ENCODE measurements at places on chromosomes 7 and 10. TPM values are rescaled to one million over a fixed set of nuclear protein-coding genes. Genes with fewer than 3 reads are reported as not detected.
A peak's percentile ranks its signal among the peaks of the same experiment; 100 is the strongest.

GRCh38 chr7:93315896-93316295 is 83.7 kb downstream of the VPS50 start:
- no peak for DNase-seq

DNA sequence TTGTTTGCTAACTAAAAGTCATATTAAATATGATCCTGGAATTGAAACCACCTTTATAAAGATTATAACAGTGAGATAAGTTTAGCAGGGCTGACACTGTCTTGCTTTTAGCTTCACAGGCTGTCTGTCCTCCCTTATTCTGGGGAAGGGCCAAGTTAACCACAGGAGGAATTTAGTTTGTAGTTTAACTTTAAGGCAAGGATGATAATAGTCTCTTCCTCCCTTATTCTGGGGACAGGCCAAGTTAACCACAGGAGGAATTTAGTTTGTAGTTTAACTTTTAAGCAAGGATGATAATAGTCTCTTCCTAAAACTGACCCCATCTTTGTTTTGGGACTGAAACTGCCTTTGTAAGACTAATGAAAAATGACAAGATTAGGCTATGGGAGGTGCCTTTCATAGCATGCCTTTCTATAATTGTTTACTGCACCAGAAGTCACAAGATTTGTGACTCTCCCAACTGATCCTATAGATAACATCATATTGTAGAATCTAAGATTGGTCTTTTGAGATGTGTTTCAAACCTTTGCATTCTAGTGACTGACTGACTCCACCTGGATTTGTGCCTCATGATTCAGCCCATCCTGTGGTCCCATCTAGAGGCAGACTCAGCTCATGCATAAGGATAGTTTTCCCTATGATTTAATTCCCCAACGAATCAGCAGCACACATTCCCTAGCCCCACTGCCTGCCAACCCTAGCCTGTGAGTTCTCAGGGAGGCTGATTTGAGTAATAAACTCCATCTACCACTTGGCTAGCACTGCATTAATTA is 212.0 kb downstream of the MAGI2 start:
- DNase-seq, result no peak

DNA sequence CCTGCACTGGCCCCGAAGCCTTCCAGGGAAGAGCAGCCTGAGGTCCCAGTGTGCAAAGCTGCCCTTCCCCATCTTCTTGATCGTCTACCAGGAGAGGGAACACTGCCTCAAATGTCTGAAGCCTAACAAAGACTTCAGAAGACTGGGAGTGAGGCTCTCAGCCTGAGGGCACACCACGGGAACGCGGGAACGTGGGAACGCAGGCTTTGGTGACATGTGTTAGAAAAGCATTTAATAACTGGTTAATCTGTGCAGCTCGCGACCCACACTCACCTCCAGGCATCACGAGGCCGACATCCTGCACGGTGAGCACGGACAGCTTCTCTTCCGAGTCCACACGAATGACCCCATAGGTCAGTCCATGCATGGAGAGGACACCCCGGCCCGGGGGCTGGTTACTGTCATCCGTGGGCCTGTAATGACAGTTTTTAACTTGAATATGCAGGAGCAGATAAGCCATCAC is 234.0 kb downstream of the ZMYND11 start:
- no peak for DNase-seq

DNA sequence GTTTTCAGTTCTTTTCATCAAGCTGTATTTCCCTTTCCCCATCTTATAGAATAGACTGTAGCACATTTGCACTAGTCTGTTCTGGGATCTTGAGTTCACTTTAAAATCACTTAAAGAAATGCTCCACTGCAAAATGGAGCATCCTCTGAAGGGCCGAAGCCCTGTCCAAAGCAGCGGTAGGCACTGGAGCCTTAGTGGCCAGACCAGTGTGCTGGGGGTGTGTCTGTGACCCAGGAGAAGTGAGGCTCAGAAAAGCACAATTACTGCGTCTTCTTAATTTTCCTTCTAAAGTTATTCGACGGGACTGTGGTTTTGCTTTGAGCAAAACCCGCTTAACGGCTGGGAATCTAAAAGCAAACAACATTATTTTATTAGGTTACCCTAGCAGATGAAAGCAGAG is 205.7 kb downstream of the SLC25A13 start:
- no peak for DNase-seq

GRCh38 chr10:6840201-6840691 is 260.2 kb upstream of the PRKCQ start:
- DNase-seq, result no peak

DNA sequence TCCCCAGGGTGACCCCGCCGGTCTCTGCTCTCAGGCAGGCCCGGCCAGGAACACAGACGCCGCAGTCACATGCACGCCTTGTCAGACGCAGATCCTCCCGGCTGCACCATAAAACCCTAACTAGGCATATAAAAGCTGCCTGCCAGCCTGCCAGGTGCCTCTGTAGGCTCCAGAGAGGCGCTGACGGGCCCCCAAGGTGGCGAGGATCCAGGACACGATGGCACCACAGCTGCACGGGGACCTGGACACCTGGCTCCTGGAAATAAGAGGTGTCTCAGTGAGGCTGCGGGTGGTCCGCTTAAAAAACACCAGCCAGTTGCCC is 21.9 kb upstream of the GDF10 start:
- no peak for DNase-seq

DNA sequence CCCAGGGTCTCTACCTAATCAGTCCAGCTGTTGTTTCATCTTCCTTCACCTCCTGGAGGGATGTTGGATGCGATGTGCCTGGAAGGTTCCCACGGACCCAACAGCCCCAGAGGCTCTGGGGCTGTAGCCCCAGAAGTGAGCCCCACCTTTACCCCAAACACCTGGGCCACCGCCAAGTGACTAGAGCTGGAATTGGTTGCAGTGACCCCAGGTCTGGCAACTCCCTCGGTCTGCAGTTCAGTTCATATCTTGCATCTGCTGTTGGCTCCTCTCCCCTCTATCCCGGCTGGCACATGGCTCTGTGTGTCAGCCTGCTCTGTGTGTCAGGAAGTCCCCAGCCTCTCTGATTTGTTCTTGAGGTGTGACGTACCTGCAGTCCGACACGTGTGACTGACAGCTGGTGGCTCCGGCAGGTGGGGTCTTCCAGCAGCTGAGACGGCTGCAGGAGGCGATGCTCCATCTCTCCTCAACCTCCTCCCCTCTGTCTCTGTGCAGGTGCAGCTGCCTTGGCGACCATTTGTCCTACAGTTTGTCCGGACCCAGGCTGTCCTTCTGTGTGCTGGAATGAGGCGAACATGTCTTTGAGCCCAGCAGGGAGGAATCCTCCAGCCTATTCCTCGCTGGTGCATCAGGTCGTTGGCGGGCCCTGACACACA is 38.6 kb downstream of the ELFN1 start:
- peak; percentile 44 for DNase-seq

DNA sequence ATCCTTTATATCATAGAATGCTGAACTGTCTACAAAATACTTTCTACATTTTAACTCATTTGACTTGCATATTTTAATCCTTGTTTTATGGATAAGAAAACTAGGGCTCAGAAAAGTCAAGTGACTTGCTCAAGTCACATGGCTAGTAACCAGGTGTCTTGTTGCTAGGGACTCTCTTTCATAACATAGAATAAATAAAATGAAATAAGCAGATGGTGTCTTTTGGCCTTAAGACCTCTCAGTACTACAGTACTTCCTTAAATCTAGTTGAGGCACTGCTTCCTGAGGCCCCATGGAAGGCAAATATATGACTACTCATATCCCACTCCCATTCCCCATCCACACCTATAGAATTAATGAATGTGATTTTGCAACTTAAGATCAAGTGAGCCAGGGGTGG is 87.9 kb downstream of the CDK6 start:
- DNase-seq, result no peak

DNA sequence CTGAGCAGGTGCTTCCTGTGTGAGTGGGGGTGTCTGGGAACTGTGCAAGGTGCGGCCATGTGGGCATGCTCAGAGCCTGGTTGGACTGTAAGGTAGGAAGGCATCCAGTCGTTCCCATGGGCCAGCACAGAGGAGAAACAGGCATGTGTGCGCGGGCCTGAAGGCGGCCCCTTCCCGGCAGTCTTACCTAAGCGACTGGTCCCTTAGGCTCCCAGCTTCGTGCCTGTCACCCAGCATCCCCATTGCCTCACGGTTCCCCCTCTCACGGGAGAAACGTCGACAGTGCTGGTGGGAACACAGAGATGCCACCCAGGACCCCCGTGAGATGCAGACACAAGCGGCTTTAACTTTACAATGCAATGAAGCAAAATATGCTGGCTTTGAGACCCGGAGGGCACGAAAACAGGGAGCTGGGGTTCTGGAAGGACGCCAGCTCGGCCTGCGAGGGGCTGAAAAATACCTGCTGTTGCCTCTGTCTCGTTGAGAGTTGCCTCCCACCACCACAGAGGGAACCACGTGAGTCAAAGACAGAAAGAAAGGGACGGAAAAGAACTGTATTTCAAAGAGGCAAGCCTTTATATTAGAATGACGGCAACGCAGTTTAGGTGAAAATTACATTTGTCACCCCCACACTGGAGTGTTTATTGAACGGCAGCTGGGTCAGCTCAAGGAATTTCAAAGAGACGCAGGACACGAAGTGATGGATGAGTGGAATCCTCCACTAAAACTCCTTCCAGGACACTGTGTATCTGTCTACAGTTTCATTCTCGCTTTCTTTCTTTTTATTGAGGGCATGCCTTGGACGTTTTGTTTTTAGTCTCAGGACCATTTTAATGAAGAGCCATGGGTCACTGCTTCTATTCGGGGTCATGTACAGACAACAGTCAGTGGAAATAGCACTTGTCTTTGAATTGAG is 128.4 kb downstream of the DNAJB6 start:
- peak; percentile 52 for DNase-seq

DNA sequence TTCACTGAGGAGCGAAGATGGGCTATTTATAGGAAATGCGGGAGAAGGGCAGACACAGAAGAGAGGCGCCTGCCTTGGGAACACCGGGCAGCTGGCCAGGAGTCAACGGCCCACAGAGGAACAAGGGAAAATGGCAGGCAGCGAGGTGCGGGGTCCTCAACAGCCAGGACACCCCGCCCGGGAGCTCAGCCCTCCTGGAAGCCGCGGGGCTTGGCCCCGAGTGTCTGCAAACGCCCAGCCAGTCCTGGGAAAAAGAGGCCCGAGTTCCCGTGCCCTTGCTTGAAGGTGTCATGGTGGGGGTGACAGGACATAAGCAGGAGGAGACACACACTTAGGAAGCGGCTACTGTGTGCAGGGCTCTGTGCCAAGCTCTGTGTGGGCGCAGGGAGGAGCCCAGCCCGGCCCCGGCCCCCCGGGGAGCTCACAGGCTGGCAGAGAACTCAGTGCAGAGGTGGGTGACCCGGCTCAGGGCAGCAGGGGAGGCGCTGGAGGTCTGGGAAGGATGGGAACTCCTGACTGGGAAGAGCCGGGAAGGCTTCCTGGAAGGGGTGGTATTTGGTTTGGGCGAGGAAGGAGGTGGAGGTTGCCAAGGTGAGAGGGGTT is 79.9 kb downstream of the ELFN1 start:
- DNase-seq, result no peak

- DNase-seq, result no peak
Measured at GRCh38 chr10:72753760-72754231, 61.9 kb downstream of the MCU start.

DNA sequence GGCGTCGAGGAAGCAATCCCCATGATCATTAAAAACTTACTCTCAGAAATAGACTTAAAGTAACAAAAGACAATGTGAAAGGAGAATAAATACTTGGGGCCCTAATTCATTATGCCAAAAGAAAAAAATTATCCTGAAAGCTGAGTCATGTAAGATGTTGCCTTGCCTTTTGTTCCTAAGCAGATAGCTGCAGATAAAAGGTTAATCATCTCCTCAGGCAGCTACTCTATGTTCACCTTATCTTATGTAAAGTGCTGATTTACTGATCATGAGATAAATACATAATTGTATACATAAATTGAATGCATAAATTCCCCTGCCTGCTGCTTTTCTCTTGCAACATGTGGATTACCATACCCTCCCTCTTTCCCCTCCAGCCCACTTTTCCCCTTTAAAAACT is 28.1 kb upstream of the CREB3L2 start:
- no peak for DNase-seq

DNA sequence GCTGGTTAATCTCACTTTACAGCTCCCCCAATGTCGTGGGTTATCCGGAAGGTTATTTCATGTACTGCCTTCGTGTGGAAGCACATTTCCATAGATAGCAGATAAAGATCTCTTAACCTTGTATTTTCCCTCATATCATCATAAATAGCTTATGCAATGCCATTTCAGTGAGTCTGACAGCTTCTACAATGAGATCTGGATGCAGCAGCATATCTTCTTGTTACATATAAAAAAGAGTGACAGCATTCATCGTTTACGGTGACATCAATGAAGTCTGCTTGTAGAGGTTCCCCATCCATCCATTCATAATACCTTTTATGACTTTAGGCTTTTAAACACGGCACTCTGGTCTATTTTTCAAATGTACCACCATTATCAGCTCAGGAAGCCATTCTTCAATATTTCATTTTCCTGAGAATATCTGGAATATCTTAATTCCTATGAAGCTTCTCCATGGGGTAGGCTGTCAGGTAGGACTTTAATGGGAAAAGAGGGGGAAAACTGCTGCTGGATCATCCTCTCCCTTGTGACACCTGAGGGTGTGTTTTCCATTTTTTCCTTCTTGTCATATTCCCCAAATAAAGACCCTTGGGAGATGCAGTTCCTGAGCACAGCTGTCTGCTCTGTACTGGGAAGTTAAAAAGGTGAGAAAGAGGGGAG is 51.9 kb upstream of the CTBP2 start:
- DNase-seq, result no peak

DNA sequence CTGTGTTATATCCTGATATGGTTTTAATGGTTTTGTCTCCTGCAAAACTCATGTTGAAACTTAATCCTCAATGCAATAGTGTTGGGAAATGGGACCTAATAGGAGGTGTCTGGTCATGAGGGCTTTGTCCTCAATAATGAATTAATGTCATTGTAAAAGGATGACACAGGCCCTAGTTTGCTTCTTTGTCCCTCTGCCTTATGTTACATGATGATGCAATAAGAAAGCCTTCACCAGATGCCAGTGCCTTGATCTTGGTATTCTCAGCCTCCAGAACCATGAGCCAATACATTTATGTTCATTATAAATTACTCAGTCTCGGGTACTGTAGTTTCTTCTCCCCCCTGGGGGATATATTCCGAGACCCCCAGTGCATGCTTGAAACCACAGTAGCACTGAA is 1247.4 kb upstream of the SORCS1 start:
- no peak for DNase-seq

CHST15 gene
- 20.4 TPM for total RNA-seq

PGAM2 gene
- total RNA-seq, result not detected

AQP1 gene
- 2,113 TPM for total RNA-seq

TMEM60 gene
- not detected for total RNA-seq

FAM25C gene
- total RNA-seq, result not detected

DPYSL4 gene
- not detected for total RNA-seq

PARG gene
- 1.9 TPM for total RNA-seq

NKX1-2 gene
- total RNA-seq, result not detected

SPDYE6 gene
- not detected for total RNA-seq

EBF3 gene
- total RNA-seq, result 20.2 TPM

RBP3 gene
- not detected for total RNA-seq
